Sigmoid colon (tissue), 7 donors: ENCODE measurements at places on chromosomes 13 and 19. TPM values are rescaled to one million over a fixed set of nuclear protein-coding genes. Genes with fewer than 3 reads are reported as not detected.

CBY2 gene
- total RNA-seq, result not detected

IL11 gene
- total RNA-seq, result 0.81 TPM

ODAD3 gene
- total RNA-seq, result not detected

DNA sequence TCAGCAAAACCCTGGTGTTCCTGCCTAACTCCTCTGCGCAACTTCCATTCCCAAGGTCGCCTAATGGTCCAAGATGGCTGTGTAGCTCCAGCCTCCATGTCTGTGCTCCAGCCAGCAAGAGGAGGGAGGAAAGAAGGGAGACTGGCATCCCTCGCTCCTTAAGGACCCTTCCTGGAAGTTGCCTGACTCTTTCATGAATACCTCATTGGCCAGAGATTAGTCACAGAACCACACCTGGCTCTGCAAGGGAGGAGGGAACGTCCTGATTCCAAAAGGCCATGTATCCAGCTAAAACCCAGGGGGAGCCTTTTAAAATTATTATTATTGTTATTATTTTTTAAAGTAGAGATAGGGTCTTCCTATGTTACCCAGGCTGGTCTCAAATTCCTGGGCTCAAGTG lies 4.8 kb downstream of the KCNK6 start:
- no peak for DNase-seq

DNA sequence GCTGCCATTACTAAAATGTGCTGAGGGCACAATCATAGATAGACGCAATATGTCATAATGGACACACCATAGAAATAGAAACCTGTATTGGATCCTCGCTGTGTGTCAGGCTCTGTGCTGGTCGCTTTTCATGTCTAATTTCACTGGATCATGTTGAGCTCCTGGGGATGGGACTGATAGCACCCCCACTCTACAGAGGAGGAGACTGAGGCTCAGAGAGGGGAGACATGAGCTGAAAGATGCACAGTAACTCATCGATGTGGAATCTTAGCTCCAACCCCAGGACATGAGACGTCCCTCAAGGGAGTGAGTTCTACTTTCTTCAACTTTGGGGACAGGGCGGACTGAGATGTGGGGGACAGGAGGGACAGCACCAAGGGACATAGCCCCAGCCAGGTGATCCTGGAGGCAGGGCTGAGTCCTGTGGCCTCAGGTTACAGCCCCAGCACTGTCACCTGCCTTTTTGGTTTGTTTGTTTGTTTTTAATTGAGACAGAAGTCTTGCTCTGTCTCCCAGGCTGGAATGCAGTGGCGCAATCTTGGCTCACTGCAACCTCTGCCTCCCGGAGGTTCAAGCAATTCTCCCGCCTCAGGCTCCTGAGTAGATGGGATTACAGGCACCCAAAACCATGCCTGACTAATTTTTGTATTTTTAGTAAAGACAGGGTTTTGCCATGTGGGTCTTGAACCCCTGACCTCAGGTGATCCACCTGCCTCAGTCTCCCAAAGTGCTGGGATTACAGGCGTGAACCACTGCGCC lies 6.6 kb upstream of the GIPC1 start:
- DNase-seq, result no peak
